Gastroesophageal sphincter (tissue), 4 donors: ENCODE measurements at places on chromosomes 3 and 15. TPM values are rescaled to one million over a fixed set of nuclear protein-coding genes. Genes with fewer than 3 reads are reported as not detected.
A peak's percentile ranks its signal among the peaks of the same experiment; 100 is the strongest.

The ADAMTS17 gene
- total RNA-seq: 13.5 TPM

The SLCO2A1 gene
- 7.8 TPM for total RNA-seq

DNA sequence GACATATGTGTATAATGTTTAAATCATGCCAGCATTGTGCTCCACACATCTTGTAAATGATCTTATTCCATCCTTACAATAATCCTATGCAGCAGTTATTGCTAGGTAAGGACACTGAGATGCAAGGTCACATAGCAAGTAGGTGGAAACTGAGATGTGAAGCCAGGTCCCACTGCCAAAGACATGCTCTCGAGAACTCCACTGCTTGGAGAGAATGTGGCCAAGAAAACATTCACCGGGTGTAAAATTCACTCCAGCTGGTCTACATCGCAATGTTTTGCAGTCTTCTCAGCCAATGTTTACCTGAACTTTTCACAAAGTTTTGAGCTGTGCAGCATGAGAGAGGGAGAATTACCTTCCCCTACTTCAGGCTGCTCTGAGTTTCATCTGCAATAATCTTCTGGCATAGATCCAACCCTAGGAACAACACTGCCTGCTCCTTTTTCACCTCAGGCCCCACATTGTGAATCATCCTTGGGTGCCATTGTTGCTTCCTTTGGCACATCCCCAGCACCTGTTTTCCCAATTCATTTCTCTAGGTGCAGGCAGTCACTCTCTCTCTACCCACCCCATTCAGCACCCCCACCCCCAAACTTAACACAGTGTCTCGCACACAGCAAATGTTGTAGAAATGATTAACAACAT, 53.5 kb upstream of the PRTG start:
- ATAC-seq: no peak

The MGA gene
- 37.8 TPM for total RNA-seq

- ATAC-seq: no peak
These were observed 9.5 kb upstream of the CCDC80 start for GRCh38 chr3:112650482-112650881.

The KNL1 gene
- 0.67 TPM for total RNA-seq

DNA sequence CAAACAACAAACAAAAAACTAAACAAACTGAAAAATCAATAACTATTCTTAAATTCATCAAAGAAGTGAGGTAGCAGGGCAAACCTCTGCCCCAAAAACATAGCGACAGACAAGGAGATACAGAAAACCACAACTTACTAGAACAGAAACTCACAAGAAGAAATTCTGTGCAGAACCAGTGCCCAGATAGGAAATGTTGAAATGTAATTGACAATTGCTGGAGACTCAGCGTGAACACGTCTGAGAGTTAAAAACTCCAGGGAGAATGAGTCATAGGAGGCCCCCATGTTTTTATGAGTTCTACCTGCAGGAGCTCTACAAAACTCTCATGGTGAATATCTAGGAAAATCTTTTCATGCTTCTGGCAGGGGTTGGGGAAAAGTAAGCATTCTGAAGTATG, 95.5 kb upstream of the SETMAR start:
- no peak for ATAC-seq

The ARL14 gene
- not detected for total RNA-seq

The GOLGA8J gene
- total RNA-seq: 0.40 TPM

The EXD1 gene
- not detected for total RNA-seq

The C3orf80 gene
- 0.12 TPM for total RNA-seq

The METTL6 gene
- 9.0 TPM for total RNA-seq

The SCN11A gene
- 0.27 TPM for total RNA-seq

The EHHADH gene
- 5.4 TPM for total RNA-seq

DNA sequence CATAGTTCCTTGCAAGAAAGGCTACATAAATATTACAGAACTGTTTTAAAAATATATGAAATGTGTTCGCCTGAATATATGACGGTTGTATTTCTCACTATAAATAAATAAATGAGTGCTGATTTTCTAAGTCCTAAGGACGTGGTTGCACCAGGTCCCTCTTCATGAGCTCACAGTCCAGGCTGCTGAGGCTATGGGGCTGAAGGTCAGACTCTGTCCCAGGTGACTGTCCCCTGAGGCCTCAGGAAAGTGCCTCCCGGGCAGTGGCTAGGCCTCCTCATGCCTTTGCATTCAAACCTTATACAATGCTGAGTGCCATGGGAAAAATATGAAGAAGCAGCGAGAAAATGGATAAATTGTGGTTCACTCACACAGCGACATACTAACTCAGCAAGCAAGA, 43.5 kb upstream of the SSR3 start:
- ATAC-seq: peak; percentile 65

DNA sequence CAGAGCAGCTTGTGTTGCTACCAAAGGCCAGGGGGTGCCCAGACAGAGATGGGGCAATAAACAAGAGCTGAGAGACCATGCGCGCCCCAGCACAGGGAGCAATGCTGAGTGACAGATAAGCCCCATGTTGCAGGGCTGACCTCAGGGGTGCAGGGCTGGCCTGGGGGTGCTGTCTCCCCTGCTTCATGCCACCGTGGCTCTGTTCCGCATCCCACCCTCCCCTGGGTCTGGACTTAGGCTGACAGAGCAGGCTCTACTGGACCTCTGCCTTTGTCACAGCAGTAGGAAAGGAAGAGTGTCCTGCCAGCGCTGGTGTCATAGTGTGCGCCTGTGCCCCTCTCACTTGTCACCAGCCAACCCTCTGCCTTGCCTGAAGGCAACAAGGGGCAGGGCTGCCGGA, 67.4 kb upstream of the IQSEC1 start:
- no peak for ATAC-seq

The GOLGA8O gene
- 0.54 TPM for total RNA-seq
